NCI-H460 (cell line): ENCODE measurements at places on chromosomes 4 and X.

DNA sequence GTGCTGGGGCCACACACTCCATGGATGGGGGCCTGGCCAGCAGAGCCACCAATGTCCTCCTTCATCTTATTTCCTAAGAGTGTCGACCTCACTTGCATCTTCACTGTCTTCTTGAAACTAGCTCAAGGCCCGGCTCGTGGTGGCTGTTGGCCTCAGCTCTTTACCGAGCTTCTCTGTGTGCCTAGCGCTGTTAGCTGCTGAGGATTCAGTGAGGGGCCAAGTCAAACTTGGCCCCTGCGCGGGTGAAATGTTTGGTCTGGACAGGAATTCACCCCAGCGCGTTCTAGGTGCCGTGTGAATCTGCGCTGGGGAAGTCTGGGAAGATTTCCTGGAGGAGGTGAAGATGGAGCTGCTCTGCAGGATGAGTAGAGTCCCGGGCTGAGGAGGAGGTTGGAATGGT is 8.5 kb downstream of the SORCS2 start:
- DNase-seq = no peak

GRCh38 chrX:138917781-138918180 is 206.3 kb upstream of the FGF13 start:
- no peak for DNase-seq

GRCh38 chr4:114103908-114104307 is 124.5 kb upstream of the ARSJ start:
- DNase-seq = no peak

DNA sequence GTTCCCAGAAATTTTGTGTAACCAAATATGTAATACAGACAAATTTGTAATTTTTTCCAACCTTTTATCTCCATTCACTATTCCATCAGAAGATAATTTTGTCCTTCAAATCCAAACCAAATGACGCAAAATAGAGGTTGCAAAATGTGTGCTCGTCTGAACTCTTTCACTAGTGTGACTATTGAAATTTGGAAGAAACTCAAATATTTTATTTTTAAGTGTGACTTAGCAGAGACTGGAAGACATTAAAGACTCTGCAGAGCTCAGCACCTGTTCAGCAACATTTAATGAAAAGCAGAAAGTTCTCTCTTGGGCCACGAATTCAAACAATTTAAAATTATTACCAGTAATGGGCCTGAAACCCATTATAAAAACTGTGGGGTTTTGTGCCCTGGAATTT is 30.0 kb upstream of the APELA start:
- DNase-seq = no peak

DNA sequence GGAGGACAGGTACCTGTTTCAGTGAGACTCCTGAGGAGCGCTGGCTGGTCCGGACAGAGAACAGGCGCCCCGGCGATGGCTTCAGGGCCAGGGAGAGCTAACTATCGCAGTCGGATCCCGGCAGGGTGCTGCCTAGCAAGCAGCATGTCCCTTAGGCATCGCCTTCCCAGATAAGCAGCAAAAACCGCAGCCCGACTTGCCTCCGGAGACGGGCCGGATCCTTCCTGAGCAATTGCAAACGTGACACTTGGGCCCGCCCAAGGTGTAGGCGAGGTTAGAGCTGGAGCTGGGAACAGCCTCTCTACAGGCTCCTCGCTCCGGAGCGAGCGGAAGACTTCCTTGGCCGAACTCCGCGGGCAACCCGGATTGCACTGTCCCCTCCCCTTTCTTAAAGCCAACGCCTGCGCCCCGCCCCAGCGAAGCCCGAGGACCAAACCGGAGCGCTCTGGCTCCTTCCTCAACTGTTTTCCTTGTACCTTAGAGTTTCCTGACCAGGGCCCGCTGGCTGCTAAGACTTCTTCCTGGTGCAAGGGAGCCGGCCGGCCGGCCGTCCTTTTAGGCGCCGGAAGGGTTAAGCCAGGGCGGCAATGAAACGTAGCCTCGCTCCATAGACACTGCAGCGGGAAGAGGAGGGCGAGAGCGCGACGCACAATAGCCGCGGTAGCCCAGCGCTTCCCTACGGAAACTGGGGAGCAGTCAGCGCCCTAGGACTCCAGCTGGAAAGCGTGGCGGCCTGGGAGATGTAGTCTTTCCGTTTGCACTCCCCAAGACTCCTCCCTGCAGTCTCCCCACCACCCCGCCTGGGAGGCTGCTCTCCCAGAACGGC is at the start of gene OPHN1:
TSS of gene OPHN1 (minus strand) at position 341 of the 826 bp plus-strand sequence. CDS start 475 bp downstream, outside the sequence.
- DNase-seq = peak; percentile 60

- no peak for DNase-seq
Observed at GRCh38 chrX:28626515-28626914, 39.3 kb downstream of the IL1RAPL1 start.

DNA sequence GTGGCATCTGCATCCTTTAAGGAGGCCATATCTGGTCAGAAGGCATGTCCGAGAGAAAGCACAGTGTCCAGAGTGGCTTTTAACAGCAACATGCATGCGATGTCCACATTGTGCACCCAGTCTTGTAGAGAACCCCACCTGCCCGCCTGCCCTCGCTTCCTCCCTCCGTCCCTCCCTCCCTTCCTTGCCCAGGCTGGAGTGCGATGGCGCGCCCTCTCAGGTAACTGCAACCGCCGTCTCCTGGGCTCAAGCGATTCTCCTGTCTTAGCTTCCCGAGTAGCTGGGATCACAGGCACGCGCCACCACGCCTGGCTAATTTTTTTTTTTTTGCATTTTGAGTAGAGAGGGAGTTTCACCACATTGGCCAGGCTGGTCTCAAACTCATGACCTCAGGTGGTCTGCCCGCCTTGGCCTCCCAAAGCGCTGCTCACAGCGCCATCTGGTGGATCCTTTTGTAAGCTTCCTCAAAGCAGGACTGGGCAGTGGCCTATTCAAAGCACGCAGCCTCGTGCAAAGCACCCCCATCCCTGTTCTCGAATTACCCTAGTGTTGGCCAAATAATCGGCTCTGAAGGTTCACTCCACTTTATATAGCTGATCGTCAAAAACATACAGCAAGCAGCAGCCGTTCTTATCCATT is 15.0 kb downstream of the BRCC3 start:
- DNase-seq = peak; percentile 48

DNA sequence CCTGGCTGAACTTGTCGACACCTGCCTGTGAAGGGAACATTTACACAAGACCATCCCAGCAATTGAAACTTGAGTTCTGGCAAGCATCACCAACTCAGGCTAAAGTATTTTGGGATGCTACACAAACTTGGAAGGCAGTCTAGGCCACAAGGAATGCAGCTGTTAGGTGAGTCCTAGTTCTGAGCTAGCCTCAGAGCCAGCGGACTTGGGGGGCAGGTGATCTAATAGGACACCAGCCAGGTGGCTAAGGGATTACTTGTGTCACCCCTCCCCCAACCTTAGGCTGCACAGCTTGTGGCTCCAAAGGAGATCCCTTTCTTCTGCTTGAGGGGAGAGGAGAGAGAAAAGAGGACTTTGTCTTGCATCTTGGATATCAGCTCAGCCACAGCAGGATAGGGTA is 62.3 kb upstream of the DKK2 start:
- no peak for DNase-seq

- DNase-seq = peak; percentile 56
Observed at GRCh38 chr4:85147481-85148076, 181.1 kb upstream of the WDFY3 start.

DNA sequence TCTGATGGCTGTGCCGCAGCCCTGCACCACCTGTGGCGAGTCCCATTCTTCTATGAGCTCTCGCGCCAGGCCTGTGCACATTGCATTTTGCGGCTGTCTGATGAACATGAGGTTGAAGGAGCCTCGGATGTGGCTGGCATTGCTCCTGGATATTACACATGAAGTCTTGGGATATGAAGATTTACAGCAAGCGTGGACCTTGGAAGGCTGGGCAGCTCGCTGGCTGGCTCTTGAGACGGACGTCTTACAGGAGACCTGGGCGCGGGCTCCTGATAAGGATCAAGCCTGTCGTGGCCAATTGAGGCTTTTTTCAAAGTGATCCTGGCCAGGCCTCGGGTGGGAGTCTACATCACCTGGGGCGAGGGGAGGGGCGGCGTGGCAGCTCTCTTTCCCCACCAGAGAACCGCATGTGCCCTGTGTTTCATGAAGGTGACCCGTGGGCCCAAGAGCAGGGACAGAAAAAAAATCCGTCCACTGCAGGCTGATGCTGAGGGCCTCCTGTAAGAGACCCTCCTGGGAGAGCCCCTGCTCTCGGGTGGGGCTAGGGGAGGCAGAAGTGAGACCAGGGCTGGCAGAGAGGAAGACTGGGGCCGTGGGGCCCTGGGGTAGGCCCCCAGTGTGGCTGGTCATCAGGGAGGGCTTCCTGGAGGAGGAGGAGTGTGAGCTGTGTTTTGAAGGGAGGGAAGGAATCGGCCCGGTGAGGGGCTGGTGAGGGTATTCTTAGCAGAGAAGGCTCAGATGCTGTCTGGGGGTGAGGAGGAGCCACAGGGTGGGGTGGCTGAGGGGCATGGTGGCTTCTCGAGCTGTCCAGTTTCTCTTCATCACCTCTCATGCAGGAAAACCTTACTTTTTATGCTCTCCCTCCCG is 23.6 kb downstream of the CPZ start:
- DNase-seq = no peak

DNA sequence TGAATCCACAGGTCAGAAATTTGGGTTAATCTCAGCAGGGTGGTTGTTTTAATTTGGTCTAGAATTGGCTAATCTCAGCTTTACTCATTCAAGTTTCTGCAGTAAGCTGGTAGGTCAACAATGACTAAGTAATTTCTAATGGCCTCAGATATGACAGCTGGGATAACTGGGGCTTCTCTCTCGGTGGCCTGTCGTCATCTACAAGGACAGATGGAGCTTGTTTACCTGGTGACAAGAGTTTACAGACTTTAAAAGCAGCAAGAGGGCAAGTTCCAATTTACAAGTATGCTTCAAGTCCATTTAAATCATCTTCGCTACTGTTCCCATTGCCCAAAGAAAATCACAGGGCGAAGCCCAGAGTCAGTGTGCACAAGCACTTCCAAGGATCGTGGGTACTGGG is 453.9 kb downstream of the PDHA2 start:
- DNase-seq = no peak

DNA sequence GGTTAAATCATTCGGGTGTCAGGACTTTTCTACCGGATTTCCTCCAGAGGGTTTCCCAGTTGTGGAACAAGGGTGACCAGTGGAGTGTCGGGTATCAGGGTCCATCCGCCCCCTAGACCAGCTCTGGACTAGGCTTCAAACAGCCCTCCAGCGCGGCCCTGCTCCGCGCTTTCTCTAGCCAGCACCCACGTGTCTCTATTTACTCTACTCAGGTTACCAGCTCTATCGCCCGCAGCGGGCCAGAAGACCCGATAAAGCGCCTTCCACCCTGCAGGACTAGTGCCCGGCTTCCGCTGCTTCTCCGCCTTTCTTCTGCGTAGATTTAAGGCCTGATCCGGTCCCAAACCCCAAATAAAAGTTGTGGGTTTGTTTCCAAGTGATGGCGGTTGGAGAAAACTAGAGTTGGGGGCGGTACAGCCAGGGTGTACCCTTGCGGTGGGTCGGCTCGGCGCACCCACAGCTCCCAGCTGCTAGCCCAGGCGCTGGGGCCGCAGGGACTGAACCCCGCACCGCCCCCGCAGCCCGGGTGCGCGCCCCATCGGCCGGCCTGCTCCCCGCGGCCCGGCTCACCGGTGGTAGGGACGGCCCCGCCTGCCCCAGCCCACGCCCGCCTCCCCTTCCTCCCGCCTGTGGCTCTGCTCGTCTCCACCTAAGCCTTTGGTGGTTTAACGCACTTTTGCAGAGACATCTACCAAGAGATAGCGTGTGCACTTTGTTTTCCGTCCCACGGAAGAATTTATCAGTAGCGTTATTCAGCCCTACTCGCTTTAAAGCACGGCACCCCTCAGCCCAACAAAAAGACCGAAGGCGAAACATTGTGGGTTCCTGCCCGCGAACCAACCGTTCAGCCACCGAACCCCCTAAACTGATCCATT is 2.1 kb downstream of the LEF1 start:
- no peak for DNase-seq

- no peak for DNase-seq
Observed at GRCh38 chrX:34877436-34877835, 65.2 kb upstream of the FAM47B start.

GRCh38 chr4:4641661-4642495 is 100.0 kb upstream of the STX18 start:
- no peak for DNase-seq

DNA sequence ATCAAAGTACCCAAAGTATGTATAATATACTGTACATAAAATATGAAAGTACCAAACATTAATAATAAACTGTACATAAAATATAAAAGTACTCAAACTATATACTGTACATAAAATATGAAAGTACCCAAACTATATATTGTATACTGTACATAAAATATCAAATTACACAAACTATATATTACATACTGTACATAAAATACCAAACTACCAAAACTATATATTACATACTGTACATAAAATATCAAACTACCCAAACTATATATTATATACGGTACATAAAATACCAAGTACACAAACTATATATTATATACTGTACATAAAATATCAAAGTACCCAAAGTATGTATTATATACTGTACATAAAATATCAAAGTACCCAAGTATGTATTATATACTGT is 723.7 kb downstream of the CWH43 start:
- DNase-seq = no peak

- no peak for DNase-seq
Observed at GRCh38 chrX:129678614-129679195, 23.9 kb upstream of the APLN start.

- DNase-seq = no peak
Observed at GRCh38 chrX:37863728-37864127, 16.4 kb upstream of the DYNLT3 start.

DNA sequence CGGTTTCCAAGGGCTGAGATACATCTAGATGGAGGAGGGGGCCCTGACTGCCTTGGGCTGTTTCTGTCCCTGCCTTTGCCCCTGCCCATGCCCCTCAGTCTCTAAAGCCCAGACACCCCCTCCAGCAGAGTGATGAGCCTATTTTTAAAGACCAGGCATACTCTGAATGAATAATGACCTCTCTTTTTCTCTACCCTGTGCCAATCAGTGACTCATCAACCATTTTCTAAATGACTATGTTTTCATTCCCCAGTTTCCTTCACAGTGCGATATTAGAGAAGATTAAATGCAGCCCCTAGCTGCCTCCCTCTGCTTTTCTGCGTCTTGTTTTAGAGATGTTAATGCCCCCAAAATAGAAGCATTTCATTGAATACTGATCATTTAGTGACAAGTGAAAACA is 15.5 kb upstream of the NHS start:
- no peak for DNase-seq

DNA sequence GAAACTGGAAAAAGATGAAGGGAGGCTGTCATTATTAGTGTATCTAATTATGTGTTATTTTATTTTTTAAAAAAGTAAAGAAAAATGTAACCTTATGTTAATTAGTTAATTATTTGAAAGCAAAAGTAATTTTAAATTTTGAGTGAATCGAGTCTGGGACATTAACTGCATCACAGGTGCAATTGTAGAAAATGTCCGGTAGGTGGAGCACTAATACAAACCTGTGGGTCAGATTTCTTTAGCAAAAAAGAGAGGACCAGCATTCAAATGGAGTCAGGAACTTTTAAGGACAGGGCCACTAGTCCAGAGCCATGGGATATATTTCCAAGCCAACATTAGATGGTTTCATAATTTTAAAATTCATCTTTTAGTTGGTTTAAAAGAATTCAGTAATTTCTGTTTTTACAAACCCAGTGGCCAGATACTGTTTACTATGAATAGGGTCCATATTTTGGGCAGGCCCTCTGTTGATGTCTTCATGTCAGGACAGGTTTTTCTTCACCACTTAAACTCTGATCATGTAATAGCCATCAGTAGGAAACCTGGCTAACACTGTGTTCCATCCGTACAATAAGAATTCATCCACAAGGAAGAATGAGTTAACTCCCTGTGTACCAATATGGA is 27.2 kb downstream of the BST1 start:
- DNase-seq = peak; percentile 46
